Fibroblast of lung (primary cell): ENCODE measurements at places on chromosomes 3 and 15.
A peak's percentile ranks its signal among the peaks of the same experiment; 100 is the strongest.

GRCh38 chr3:9248522-9249271 is 749 bp downstream of the SRGAP3 start:
- DNase-seq, result no peak

GRCh38 chr15:89809093-89809786 is 5.4 kb downstream of the ANPEP start:
- DNase-seq, result peak; percentile 52

GRCh38 chr3:64398006-64398405 is 172.7 kb upstream of the PRICKLE2 start:
- no peak for DNase-seq

DNA sequence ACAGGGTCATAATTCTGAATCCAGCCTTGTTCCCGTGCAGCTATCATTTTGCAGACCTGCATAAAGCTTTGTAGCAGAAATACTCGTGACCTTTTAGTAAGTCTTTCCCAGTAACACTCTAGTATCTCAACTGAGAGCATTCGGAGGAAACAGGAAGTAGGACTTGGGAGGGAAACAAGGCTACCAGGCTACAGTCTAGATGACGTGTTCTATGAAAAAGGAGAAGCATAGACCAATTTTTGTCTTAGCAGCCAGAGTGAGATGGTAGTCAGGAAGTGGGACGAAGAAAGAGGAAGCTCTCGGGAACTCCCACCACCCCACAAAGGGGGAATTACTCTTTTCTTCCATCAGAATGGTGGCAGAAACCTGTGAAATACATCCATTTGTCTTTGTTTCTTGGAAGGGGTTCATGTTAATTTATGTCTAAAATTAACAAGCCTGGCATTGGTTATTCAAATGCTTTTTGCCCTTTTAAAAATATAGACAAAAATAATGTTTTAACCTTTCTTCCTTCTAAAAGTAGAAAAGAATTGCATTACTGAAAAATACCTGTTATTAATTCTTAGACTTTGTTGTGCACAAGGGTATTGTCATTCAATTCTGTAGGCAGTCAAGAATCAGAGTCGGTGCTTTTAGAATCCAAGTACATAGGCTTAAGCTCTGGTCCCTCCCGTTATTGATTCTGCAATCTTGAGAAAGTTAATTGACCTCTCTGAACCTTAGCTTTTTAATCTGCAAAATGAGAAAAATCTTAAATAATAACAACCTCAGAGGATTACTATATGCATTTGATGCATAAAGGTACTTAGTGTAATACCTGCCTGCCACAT is 1.6 kb upstream of the SUCNR1 start:
- DNase-seq, result no peak

DNA sequence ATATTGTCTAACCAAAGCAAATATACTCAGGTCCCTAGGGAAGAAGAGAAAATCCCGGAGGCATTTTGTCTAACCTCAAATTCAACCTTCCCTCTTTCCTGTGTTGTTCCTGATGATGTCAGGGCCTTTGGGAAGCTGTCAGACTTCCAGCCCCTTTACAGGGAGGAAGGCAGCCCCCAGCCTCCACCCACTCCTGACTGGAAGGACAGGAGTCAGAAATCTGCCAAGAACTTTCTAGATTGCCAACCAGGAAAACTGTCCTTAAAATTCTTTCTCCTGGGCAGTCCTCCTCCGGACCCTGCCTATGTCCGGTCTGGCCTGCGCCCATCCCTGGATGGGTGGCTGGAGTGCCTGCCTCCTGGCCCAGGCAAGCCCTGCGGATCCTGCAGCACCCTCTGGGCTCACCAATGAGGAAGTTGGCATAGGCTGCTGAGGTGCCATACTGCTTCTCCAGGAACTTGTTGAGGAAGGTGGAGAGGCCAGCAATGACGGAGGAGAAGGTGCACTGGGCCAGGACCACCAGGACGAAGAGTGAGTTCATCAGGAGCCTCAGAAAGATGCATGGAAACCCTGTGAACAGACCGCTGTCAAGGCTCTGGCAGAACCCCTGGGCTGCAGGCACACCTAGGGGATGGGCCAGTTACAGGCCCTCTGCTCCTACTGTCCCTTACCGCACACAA is 52.6 kb upstream of the RAB6B start:
- no peak for DNase-seq

DNA sequence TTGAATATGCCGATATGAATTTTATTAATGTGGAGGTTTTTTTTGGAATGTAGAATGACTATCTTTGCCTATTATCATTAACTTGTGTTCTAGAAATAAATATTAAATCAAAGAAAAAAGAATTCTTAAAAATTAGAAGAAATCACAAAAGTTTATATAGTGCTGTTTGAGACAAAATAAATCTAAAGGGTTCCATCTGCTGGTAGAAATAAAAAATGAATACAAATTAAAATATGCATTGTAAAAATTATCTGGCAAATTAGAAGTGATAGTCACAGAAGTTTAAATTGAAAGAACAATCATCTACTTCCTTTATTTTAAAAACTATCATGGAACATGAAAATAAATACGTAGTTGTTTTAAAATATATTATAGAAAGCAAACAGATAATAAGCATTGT is 22.7 kb upstream of the ZBTB20 start:
- no peak for DNase-seq

DNA sequence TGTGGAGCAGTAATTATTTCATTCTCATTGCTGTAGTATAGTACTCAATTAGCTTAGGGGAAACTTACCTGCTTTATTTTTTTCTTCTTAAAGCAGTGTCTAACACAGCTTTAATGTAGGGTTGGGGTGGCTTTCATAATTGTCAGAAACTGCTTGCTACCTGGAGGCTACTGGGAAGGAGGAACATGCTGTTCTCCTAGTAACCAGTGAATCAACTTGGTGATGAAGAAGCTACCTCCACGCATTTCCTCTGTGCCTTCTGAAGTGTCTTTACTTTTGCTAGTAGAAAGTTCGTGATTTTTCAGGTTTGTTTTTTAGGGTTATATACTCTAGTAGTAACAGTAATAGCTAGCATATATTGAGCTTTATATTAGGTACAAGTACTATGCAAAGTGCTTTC is 11.5 kb downstream of the FEM1B start:
- DNase-seq, result no peak

DNA sequence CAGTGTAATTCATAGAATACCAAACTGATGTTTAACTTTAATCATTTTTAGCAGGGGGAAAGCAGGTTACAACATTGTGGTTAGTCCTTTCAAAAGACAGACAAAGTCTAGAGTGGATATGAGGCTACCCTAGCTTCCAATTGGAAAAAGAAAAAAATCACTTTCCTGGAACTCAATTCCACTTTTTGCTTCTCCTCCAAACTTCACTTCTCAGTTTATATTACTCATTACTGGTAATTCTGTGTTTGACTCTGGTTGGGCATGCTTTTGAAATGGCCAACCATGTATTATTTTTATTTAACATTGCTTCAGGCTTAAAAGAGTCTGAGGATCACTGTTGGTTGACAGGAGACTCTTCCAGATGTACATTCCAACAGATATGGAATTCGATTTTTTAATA is 84.8 kb downstream of the RAP2B start:
- DNase-seq, result peak; percentile 93

- DNase-seq, result no peak
Observed at GRCh38 chr15:43229977-43230376, 9.2 kb upstream of the EPB42 start.

GRCh38 chr15:65777053-65777452 is 15.0 kb downstream of the DENND4A start:
- DNase-seq, result no peak

DNA sequence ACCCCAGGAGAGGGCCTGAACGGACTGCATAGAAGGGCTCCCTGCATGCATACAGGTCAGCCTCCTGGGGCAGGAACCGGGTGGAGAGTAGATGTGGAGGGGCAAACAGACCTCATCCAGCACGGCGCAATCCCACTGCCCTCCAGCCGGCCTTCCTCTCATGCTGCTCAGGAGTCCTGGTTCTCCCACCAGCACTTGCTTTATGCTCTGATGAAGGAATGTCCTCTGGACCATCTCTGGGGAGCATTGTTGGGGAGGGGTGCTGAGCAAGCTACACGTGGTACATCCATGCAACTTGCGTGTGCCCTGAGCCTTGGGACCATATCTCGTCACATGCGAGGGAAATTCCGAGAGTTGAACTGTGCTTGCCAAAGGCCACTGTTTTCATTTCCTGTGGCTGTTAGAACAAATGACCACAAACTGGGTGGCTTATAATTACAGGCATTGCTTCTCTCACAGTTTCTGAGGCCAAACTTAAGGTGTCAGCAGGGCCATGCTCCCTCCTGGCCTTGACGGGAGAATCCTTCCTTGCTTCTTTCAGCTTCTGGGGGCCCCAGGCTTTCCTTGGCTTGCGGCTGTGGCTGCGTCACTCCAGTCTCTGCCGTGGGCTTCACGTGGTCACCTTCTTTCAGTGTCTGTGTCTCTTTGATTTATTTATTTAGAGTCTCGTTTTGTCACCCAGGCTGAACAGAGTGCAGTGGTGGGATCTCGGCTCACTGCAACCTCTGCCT is 12.2 kb downstream of the SELENOS start:
- no peak for DNase-seq

DNA sequence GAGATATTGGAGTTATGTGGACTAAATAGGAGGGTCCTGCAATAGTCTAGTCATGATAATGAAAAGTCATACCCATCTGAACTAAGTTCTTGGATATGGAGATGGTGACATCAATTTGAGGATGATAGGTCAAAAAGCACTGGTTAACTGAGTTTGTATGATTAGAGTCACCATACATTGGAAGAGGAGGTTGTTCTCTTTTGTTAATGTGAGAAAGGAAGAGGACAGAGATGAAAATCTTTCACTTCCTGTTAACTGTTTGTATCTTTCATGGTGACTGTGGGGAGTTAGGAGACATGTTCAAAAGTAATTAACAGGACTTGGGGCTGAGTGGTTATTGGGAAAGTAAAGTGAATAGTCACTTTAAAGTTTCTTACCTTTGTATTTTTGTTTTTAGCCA is 11.1 kb downstream of the TMEM62 start:
- DNase-seq, result no peak

DNA sequence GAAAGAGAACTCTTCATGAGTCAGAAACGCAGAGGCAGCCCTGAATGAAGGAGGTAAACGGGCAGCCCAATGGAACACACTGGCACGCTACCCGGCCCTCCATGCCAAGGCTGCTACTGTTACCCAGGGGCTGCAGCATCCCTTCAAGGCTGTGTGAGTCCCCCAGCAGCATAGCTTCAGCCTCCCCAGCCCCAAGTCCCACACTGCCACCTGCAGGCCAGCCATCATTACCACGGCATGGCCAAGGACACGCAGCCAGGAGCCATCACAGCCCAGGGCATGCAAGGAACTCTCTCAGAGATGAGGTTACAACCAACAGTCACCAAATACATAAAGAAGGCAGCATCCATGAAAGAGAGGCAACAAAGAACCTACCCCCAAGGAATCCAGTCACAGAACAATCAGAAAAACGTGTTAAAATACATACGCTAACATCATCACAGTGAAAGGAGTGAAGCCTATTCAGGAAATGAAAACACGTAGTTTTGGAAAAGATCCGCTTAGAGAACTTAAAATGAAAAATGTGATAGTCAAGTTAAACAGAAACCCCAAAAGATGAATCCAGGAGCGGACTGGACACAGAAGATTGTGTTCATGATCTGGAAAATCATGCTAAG is 22.4 kb downstream of the PLA2G4F start:
- peak; percentile 17 for DNase-seq

GRCh38 chr15:97893967-97894366 is 66.5 kb upstream of the ARRDC4 start:
- no peak for DNase-seq

DNA sequence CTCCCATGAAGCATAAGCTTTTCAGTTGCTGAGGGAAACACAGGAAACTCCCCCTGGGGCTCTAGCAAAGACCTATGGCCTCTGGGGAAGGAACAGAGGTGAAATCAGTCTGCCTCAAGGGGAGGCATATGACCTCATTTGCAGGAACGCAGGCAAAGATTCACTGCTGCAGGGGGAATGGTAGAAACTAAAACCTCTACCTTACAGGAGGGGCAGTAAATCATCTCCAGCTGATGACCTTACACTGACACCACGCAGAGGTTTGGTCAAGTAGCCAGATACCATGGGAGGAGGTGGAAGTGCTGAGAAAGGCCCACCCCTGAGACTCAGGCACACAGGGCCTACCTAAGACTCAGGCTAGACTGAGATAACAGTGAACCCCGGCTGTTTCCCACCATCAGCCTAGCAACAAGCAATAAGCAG is 81.1 kb downstream of the RAD18 start:
- DNase-seq, result no peak

- no peak for DNase-seq
Observed at GRCh38 chr3:110062716-110063115, 725.4 kb upstream of the DPPA4 start.

- DNase-seq, result peak; percentile 51
Observed at GRCh38 chr15:85730001-85730820, 64.5 kb downstream of the KLHL25 start.

DNA sequence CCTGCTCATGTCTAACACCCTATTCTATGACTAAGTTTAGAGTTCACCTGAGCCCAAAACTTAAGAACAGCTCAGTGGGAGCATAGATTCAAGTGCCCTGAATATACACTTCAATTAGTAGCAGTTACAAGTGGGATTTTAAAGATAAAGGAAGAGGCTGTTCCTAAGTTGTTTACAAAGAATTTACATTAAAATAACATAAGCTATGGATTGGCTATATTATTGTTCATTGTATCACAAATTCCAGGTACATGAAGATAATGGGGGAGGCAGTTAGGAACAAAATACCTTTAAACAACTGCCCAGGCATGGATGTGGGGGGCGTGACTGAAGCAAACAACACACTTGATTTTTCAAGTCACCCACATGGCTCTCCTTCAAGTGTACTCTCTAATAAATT is 52.7 kb downstream of the ROPN1B start:
- DNase-seq, result no peak

GRCh38 chr15:34721802-34722438 is 32.9 kb downstream of the GJD2 start:
- peak; percentile 61 for DNase-seq

GRCh38 chr15:79004336-79004735 is 59.5 kb upstream of the CTSH start:
- peak; percentile 88 for DNase-seq

DNA sequence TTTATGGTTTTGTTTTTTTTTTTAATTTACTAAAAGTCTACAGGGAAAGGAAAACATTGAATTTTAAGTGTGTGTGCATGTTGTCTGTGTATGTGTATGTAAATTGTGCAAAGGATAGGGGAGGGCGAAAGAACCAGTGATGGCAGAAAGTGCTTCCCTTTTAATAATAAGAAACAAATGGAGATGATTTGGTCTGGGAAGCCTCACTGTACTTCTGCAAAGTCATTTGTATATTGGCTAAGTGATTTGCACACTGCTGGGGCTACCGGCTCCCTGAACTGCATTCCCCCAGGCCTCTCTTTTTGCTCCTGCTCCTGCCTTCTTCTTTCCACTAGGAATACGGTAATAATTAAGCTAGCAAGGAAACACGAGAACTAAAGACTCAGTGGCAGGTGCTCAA is 101.2 kb downstream of the CD47 start:
- no peak for DNase-seq

GRCh38 chr15:45535486-45536042 is 13.0 kb upstream of the SLC30A4 start:
- DNase-seq, result no peak

GRCh38 chr15:65856821-65857455 is 12.4 kb upstream of the RAB11A start:
- DNase-seq, result peak; percentile 66
